ENCODE measurements at places on chromosomes 5 and 9.

DNA sequence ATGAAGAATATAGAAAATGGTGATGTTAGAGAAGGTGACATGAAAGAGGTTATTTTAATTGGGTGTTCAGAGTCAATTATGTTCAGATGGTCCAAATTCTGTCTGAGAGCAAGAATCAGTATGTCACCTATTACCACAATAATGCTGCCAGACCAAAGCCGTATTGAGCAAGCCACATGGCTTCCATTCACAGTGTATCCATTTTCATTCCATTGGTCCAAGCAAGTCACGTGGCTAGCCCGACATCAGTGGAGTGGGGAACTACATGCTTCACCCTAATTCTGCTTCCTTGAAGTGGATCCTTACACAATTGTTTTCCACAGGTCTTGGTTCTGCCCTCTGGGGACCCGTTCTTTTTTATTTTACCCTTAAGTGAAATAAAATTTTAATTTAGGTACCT, 413.5 kb downstream of the EBF1 start:
- no peak for DNase-seq

GRCh38 chr5:113169720-113170119, 193.1 kb downstream of the DCP2 start:
- no peak for DNase-seq

- DNase-seq = no peak
These were observed 453.0 kb downstream of the EFNA5 start for GRCh38 chr5:107217721-107218130.

DNA sequence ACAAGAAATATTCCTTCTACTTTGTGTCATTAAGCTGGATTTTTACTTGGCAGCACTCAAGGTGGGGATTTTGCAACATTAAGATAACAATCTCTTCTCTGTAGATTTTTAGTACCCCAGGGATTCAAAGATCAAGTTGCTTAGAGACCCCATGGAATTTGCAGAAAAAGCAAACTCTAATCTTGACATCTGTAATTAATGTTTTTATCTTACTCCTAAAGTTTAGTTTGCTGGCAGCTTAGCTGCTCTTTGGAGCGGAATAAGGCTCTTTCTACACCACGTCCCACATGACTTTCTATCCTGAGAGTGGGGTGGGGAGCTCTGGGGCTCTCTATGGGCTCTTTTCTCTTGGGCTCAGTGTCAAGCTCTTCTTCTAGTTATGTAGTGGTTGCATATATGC, 21.7 kb upstream of the SPDL1 start:
- no peak for DNase-seq

DNA sequence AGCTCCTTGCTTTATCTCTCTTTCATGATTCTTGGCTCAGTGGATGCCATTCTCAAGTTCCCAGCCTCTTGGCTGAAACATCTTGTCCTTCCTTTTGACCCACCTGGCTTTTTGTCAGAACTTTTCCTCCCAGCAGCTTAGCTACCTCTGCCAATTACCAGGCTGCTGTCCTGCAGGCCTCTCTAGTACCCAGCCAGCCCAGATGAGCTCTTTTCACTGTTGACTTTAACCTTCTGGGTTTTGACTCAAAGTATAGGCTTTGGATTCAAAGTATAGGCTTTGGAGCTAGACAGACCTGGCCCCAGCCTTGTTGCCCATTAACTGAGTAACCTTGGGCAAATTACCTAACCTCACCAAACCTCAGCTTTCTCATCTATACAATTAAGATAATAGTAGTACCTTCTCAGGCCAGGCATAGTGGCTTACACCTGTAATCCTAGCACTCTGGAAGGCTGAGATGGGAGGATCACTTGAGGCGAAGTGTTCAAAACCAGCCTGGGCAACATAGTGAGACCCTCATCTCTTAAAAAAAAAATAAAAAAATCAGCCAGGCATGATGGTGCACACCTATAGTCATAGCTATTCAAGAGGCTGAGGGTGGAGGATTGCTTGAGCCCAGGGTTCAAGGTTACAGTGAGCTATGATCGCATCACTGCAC, 6.6 kb upstream of the TMEFF1 start:
- DNase-seq = no peak

All from SIG-M5 (cell line).